ENCODE measurements at places on chromosomes 5 and 9.

DNA sequence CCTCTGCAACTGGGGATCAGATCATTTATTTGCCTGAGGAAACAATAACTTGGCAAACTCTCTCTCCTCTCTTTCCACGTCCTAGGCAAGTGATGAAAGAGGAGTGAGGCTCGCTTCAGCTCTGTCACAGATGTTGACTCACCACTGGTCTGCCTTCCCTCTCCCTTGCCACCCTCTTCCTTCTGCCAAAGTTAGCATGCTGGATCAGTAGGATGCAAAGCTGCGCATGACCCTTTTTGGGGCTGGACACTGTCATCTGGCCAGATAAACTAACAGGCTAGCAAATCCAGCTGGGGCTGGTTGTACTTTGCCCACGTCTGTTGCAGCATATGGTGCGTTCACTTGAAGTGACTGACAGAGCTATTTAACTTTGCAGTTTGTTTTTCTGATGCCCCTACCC lies 36.2 kb upstream of the SMARCA2 start:
- DNase-seq: no peak

DNA sequence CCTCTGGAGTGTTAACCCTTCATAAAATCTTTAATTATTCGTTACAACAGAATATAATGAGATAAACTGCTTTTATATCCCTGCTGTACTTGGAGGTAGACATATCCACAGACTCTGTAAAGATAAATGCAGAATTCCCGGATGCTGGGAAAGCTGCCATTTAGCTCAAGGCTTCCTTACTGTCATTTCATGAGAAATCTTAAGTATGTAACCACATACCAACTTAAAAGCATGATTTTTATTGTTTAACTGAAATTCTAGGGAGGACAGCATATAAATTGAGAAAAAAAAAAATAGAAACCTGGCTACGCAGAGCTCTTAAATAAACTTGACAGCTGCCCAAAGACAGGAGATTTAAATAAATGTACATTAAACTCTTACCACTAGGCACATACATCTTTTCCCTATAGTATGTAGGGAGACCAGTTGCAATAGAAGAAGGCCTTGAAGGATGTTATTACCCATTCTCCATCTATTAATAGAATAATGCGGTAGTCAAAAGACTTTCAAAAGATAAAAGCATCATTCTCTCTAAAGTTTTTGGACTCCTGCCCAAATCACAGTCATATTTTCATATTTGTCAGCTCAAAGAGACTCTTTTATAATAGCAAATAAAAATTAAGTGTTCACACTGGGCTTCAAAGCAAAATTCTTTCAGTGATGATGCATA lies 373.8 kb downstream of the NDUFS4 start:
- DNase-seq: no peak

DNA sequence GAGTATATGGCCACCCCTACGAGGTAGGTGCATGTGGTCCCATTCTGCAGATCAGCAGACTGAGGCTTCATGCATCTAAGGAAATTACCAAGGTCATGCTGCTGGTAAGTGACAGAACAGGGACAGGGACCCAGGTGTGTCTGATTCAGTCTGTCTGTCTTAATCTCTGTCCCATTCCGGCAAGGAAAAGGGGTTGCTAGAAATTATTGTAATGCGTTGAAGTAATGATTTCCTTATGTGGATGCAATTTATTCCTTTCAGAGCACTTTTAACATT lies 76.8 kb downstream of the AMBP start:
- no peak for DNase-seq

- DNase-seq: no peak
Measured at GRCh38 chr9:17609312-17610005, 30.6 kb downstream of the SH3GL2 start.

GRCh38 chr9:120750421-120750820 lies 36.2 kb upstream of the MEGF9 start:
- DNase-seq: no peak

DNA sequence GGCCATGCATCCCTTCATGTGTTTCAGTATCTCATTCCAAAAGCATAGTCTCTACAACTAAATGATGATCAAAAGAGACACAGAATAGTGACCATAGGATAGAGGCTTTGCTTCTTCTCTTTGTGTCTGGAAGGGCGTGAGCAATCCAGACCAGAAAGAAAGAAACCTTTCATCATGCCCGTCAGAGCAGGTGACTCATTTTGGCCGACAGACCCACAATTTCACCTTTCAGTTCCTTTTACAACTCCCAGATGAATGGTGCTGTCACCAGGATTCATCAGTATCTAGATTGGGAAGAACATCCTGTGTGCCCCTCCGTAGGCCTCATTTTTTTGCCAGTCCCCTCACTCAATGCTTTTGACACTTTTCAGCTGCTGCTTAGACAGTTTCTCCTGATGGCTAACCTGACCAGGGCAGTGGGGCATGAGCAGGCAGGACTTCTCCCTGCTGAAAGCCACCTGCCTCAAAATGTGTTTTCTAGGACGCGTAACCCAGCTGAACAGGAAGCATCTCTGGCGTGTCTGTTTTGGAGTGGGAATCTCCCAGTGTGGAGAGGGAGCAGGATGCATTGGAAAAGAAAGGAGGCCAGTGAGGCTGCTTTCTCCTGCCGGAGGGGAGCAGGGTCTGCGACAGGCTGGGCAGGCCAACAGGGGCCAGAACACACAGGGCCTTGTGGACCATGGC lies 21.2 kb downstream of the ABLIM3 start:
- DNase-seq: no peak

DNA sequence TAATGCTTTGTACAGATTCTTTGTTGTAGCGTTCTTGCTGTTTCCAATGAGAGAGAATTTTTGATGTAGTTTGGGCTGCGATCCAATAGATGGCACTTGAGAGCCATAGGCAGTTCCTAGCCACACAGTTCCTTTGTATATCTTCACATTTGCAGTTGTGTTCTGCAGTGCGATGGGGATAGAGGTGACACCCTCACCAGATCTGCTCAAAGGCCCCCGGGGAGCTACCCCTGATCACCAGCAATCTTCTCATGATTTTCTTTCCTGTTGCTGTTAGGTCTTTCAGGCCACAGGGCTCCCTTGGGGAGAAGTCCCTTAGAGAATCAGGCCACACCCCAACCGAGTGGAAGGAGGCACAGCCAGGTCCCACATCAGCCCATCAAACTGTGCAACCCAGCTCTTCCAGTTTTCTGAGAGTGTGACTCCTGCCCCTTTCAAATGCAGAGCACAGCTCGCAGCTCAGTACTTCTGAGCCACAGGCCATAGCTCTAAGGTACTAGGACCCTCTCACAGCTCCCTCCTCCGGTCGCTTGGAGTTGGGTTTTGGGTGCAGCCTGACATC lies 353.7 kb downstream of the SLCO4C1 start:
- DNase-seq: peak; percentile 18

DNA sequence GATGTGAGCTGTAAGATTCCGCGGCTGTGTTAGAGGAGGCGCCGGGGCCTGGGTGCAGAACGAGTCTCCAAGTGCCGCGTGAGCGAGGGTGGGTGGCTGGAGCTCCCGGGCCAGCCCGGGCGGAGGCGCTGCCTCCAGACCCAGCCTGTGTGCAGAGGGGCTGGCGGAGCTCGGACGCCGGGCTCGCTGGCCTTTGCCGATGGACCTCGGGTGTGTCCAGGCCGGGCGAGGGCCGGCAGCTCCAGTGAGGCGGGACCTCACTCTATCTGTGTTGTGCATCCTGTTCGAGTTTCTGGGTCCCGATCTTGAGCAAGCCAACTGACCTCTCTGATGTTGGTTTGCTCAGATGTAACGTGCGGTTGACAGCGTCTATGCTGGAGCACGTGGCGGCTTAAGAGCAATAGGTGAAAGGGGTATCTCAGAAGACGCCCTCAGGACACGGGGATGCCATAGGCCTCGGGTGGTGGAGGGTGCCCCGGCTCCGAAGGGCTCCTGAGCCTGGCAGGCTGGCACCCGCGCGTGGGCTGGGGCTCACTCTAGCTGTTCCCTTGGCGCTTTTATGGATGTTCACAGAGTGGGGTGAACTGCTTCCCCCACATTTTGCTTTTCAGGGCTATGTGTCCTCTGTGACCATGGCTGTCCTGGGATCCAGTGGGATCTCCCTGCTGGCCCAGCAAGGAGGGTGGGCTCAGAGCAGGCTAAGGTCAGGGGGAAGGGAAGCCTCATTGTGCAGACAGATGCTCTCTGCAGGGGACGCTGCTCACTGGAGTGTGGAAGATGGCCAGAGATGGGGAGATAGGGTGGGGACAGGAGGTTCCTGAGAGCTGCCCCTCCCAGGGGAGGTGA lies 69.8 kb downstream of the MRPL36 start:
- DNase-seq: no peak

DNA sequence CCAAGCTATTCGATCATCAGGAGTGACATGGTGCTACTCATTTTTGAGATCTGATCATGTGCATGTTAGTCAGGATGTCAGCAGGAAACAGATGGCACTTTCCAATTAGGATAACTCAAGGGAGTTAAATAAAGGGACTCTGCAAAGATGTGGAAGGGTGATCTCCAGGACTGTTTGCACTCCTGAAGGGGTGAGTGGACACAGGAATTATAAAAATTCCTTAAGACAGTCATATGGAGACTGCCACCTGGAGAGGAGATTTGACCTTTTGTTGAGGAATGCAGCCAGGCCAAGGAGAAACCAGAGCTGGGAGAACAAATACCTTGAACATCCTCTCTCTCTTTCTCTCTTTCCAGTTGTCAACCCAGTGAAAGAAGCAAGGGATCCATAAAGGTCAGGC lies 189.1 kb downstream of the GABRG2 start:
- DNase-seq: no peak

- DNase-seq: peak; percentile 48
Measured at GRCh38 chr5:143509758-143510221, 106.3 kb upstream of the NR3C1 start.

DNA sequence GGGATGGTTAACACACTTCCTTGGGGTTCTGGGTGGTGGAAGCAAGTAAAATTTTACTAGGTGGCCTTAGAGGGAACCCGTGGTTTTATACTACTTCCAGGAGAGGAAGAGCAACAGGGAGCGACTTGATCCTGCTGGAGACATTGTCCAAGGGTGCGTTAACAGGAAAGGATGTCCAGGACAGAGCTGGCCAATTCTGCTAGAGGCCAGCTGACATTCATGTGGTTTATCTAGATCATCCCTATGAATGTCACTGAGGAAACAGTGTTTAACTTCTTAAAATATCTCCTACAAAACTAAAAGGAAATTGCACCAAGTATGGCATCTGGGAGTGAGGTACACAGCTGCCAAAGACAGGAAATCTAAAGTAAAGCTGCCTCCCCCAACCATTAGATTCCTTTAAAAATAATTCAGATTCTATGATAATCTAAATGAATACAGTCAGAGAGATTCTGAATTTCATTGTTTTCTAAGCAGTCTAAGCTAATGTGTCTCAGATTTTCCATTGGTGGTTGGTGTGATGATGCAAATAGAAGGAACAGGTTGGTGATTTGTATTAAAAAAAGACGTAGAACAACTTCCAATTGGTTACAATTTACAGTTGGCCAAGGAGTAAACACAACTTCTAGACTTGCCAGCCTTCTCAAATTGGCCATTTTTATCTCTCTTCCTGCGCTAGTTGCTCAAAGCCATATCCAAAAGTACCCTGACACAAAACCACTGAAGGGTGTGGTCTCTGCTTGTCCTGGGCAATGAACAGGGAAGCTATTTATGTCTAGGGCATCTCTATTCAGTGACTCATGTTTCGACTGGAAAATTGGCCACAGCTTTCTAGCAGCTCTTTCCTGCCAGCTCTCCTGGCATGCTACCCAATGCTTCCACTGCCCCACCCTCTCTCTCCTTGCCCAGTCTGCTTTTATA lies 574.7 kb upstream of the MEF2C start:
- no peak for DNase-seq

GRCh38 chr9:18837402-18837801 lies 195.6 kb downstream of the SAXO1 start:
- DNase-seq: no peak

GRCh38 chr9:100379862-100380261 lies 27.1 kb upstream of the TEX10 start:
- no peak for DNase-seq

GRCh38 chr9:98504298-98505282 lies 204.1 kb downstream of the GABBR2 start:
- no peak for DNase-seq

DNA sequence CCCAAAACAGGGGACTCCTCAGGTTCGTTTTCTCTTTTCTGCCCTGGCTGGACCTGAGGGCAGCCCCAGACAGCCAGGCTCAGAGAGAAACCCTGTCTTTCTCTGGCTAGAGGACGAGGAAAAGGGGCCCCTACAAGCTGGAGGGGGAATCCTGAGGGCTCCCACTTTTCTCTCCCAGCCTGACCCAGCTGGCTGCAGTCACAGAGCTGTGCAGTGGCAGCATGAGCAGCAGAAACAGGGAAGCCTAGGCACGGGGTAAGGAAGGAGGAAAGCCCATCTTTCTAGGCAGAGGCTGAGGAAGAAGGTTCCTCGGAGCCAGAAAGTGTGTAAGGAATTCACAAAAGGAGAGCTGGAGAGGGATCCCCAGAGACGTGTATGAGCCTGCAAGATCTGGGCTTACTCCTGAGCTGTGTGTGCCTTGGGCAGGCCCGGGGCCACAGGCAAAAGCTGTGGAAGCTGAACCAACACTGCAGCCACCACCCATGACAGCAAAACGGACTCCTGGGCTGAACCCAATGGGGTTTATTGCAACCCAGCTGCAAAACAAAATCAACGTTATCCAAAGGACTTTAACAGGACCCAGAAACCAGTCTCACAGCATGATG lies 16.2 kb downstream of the CAMSAP1 start:
- no peak for DNase-seq

GRCh38 chr5:139863855-139864558 lies 68.4 kb downstream of the PSD2 start:
- peak; percentile 35 for DNase-seq

GRCh38 chr9:101117161-101117560 lies 88.6 kb downstream of the PLPPR1 start:
- DNase-seq: no peak

GRCh38 chr9:74333384-74334032 lies 163.6 kb upstream of the RORB start:
- DNase-seq: no peak

- no peak for DNase-seq
Measured at GRCh38 chr5:142353071-142353472, 28.3 kb upstream of the SPRY4 start.

DNA sequence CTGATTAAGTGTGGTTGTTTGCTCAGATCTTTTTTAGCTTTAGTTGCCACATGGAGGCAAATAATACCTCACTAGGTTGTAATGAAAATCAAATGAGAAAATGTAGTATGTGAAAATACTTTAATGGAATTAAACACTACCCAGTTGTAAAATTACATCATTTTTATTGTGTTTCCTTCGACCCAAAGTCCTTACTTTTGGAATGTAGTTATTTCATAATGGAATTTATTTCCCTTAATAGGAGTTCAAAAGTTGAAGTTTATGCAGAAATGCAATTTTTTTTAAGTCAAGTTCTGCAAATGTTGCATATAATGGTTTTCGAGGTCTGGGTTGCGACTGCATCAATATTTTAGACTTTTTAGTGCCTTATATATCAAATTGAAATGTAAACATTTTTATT lies 31.0 kb downstream of the TNPO1 start:
- no peak for DNase-seq

DNA sequence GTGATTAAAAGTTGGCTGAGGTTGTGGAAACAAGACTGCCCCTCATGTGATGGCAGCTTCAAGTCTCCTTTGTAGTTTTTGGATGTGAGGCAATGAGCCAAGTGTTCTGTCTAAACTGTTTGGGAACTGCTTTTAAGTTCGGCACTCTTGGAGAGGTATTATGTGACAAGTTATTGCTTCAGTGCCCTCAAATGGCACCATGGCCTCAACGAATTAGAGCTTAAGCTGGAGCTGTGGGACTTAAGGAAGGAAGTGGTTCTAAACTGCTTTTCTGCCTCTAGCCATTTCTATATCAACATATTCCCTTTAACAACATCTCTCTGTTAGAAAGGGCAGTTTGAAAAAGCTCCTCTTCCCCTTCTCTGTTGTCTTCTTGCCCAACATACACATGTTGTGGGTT lies 227.7 kb downstream of the RFK start:
- DNase-seq: no peak

GRCh38 chr5:148523139-148523538 lies 131.2 kb downstream of the HTR4 start:
- DNase-seq: no peak
